ENCODE measurements at places on chromosomes 13 and 19.
A peak's percentile ranks its signal among the peaks of the same experiment; 100 is the strongest.

DNA sequence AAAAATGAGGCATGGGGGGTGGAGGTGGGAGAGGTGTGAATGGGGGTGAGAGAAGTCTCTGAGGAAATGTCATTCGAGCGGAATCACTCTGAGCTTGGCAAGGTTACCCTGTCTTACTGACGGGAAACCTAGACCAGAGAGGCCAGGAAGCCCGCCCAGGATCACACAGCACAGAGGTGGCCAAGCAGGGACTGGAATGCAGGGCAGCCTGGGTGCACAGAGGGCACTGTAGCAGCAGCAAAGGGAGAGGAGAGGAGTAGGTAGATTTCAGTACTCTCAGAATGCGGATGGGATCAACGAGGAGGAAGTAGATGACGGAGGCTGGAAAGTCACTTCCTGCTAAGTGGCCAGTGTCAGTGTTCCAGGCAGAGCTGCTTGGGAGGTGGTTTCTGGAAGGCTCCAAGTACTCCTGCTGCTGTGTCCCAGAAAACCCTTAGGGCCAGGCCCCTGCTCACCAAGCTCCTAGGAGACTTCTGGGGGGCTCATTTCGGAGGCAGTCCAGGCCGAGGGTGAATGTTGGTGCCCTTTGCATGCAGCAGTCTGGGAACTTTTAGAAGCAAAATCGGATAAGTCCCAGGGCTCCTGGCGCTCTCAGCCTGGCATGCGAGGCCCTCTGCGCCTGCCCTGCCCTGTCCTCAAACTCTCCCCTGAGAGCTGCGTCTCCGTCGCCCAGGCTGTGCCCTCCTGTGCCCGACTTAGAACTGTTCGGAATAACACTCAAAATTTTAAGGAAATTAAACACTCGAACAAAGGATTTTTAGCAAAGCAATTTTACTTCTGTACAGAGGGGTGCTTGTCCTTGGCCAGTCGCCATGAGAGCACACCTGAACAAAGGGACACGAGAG lies 33.5 kb downstream of the DNM2 start:
- H3K36me3 ChIP-seq, result no peaks in the 10 kb centered on the region
- DNase-seq, result no peak
- H3K4me3 ChIP-seq, result no peak overlapping the region
- no peaks in the 10 kb centered on the region for H3K27me3 ChIP-seq

DNA sequence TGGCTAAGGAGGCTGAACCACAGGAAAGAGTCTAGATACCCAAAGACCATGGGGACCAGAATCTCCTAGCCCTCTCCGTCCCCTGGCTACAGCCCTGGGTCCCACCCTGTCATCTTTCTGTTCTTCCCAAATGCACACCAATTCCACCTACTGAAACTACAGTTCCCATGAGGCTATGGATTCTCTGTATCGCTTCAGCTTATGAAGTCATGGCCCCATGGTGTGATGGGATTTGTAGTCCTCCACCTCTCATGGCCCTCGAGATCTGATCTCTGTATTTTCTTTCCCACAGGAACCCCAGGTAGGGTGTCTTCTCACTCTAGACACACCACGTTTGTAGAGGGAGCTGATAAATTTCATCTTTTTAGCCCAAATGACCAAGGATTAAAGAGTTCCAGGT lies 11.8 kb downstream of the PTPRH start:
- H3K27ac ChIP-seq, result no peak overlapping the region
- DNase-seq, result no peak
- H3K4me3 ChIP-seq, result no peak overlapping the region
- no peaks in the 10 kb centered on the region for H3K27me3 ChIP-seq

DNA sequence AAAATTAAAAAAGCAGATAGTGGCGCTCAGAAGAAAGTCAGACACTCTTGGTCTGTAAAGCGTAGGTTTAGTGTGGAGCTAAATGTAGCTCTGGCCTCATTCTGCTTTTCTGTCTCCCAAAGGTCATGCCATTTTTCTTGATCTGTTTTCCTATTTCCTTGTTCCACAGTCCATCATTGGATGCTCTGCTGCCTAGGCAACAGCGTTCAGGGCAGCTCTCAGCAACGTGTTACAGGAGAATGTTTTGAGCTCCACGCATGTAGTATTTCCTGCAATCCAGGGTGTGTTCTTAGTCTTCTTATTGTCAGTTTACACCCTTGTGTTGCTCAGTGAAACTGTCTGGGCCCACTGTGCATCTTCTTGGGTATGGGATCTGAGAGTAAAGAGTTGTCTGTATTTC lies 46.0 kb upstream of the PCDH8 start:
- no peak overlapping the region for H3K4me3 ChIP-seq
- no peaks in the 10 kb centered on the region for H3K36me3 ChIP-seq

- peaks cover under 1% of the 10 kb centered on the region for H3K36me3 ChIP-seq
- H3K27me3 ChIP-seq, result no peaks in the 10 kb centered on the region
- DNase-seq, result no peak
- peaks cover 5% of the 10 kb centered on the region for H3K4me1 ChIP-seq
- no peak overlapping the region for H3K27ac ChIP-seq
These were observed 116.2 kb downstream of the KLF12 start for GRCh38 chr13:74018062-74018431.

- H3K27ac ChIP-seq, result peak overlapping the region; percentile 39
- no peaks in the 10 kb centered on the region for H3K27me3 ChIP-seq
- H3K4me1 ChIP-seq, result peaks cover 19% of the 10 kb centered on the region
- peak; percentile 60 for DNase-seq
- H3K4me3 ChIP-seq, result no peak overlapping the region
These were observed 5.3 kb downstream of the DHPS start for GRCh38 chr19:12676384-12676792.

- H3K36me3 ChIP-seq, result no peaks in the 10 kb centered on the region
- no peaks in the 10 kb centered on the region for H3K27me3 ChIP-seq
- no peak for DNase-seq
- H3K4me3 ChIP-seq, result no peak overlapping the region
These were observed 23.5 kb downstream of the ACTN4 start for GRCh38 chr19:38670921-38671398.

- no peak overlapping the region for H3K27ac ChIP-seq
- peaks cover 7% of the 10 kb centered on the region for H3K4me1 ChIP-seq
- H3K27me3 ChIP-seq, result no peaks in the 10 kb centered on the region
- H3K36me3 ChIP-seq, result peaks cover 11% of the 10 kb centered on the region
- H3K4me3 ChIP-seq, result no peak overlapping the region
- no peak for DNase-seq
These were observed 17.4 kb upstream of the NDUFS7 start for GRCh38 chr19:1366296-1366695.

GRCh38 chr13:113129480-113129879 lies 6.9 kb downstream of the F10 start:
- DNase-seq, result no peak
- H3K27ac ChIP-seq, result no peak overlapping the region
- no peaks in the 10 kb centered on the region for H3K36me3 ChIP-seq
- H3K4me1 ChIP-seq, result peaks cover 2% of the 10 kb centered on the region

- H3K4me1 ChIP-seq, result peaks cover 5% of the 10 kb centered on the region
- H3K27ac ChIP-seq, result no peak overlapping the region
- H3K4me3 ChIP-seq, result no peak overlapping the region
- H3K36me3 ChIP-seq, result no peaks in the 10 kb centered on the region
- DNase-seq, result no peak
These were observed 9.8 kb downstream of the PROZ start for GRCh38 chr13:113168211-113168610.

GRCh38 chr13:67632590-67632989 lies 402.5 kb upstream of the PCDH9 start:
- no peaks in the 10 kb centered on the region for H3K27me3 ChIP-seq
- H3K4me3 ChIP-seq, result no peak overlapping the region
- H3K27ac ChIP-seq, result no peak overlapping the region
- H3K4me1 ChIP-seq, result no peaks in the 10 kb centered on the region

GRCh38 chr19:7104747-7105447 lies 35.4 kb downstream of the ZNF557 start:
- no peak overlapping the region for H3K27ac ChIP-seq
- no peak overlapping the region for H3K4me3 ChIP-seq
- no peaks in the 10 kb centered on the region for H3K27me3 ChIP-seq
- H3K4me1 ChIP-seq, result peaks cover 5% of the 10 kb centered on the region

- DNase-seq, result no peak
- H3K27me3 ChIP-seq, result no peaks in the 10 kb centered on the region
- H3K4me1 ChIP-seq, result no peaks in the 10 kb centered on the region
- H3K27ac ChIP-seq, result no peak overlapping the region
These were observed 294.6 kb downstream of the ITGBL1 start for GRCh38 chr13:101747039-101747438.

- H3K27me3 ChIP-seq, result no peaks in the 10 kb centered on the region
- no peak overlapping the region for H3K4me3 ChIP-seq
- peaks cover 7% of the 10 kb centered on the region for H3K36me3 ChIP-seq
- peak overlapping the region; percentile 60 for H3K27ac ChIP-seq
These were observed 40.2 kb downstream of the TSSK6 start for GRCh38 chr19:19475015-19475765.

DNA sequence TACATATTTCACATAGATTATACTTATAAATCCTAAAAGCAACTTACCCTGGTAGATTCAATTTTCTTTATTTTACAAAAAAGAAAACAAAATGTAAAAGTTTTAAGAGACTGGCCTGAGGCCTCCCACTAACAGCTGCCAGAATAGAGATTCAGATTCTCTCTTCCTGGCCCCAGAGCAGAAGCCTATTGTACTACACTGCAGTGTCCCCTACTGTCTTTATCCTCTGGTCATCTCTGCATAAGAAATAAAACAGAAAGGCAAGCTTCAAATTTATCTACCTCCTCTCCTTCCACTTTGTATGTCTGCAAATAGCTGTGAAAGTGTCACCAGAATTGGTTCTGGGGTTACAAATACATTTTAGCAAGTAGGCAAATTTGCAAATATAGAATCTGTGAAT lies 1004.1 kb upstream of the PCDH9 start:
- DNase-seq, result no peak
- no peak overlapping the region for H3K27ac ChIP-seq
- H3K4me1 ChIP-seq, result no peaks in the 10 kb centered on the region
- no peaks in the 10 kb centered on the region for H3K27me3 ChIP-seq
- no peak overlapping the region for H3K4me3 ChIP-seq
- H3K36me3 ChIP-seq, result no peaks in the 10 kb centered on the region

- H3K27ac ChIP-seq, result no peak overlapping the region
- no peaks in the 10 kb centered on the region for H3K36me3 ChIP-seq
- H3K4me3 ChIP-seq, result no peak overlapping the region
These were observed 560.8 kb upstream of the NBEA start for GRCh38 chr13:34381228-34381627.

- no peak overlapping the region for H3K27ac ChIP-seq
- H3K4me3 ChIP-seq, result no peak overlapping the region
- no peaks in the 10 kb centered on the region for H3K4me1 ChIP-seq
- H3K27me3 ChIP-seq, result no peaks in the 10 kb centered on the region
These were observed 68.6 kb downstream of the KCTD15 start for GRCh38 chr19:33865306-33865705.

DNA sequence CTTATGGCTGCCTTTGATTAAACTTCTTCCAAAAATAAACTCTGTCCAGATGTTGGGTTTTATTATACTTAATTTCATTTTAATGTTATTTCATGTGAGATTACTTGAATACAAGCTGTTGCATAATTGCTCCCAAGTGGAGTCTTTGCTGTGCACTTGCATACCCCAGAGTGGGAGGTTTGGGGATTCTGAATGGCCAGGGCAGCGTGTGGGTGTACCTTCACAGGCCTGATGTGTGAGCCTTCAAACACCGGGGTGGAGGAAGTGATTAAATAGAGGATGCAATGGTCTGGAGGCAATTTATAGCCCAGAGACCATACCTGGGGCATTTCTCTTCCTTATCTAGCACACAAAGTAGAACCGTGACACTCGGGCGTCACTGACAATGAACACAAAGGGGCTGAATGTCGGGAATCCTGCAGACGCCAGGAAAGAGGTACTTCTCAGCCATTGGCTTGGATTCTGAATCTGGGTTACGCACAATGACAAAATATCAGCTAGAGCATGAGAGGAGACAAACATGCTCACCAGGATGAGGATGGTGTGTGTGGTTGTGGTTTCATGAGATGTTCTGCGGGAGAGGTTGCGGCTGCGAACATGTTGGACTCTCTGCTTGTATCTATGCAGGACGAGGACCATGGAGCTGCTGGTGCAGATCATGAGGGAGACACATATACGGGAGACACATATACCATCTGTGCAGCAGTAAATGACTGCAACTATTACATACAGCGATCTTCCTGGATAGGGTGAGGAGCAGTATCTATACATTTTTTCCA lies 7.1 kb upstream of the LILRA5 start:
- no peaks in the 10 kb centered on the region for H3K27me3 ChIP-seq
- H3K27ac ChIP-seq, result no peak overlapping the region
- no peak overlapping the region for H3K4me3 ChIP-seq
- no peaks in the 10 kb centered on the region for H3K4me1 ChIP-seq
- no peak for DNase-seq

- no peaks in the 10 kb centered on the region for H3K36me3 ChIP-seq
- no peak overlapping the region for H3K4me3 ChIP-seq
- H3K27me3 ChIP-seq, result no peaks in the 10 kb centered on the region
- no peaks in the 10 kb centered on the region for H3K4me1 ChIP-seq
- H3K27ac ChIP-seq, result no peak overlapping the region
These were observed 31.9 kb upstream of the USPL1 start for GRCh38 chr13:30585748-30586262.

GRCh38 chr13:20955496-20955895 lies 53.0 kb upstream of the XPO4 start:
- H3K27ac ChIP-seq, result no peak overlapping the region
- no peaks in the 10 kb centered on the region for H3K4me1 ChIP-seq
- peaks cover 2% of the 10 kb centered on the region for H3K27me3 ChIP-seq
- H3K36me3 ChIP-seq, result no peaks in the 10 kb centered on the region
- H3K4me3 ChIP-seq, result no peak overlapping the region

- H3K4me1 ChIP-seq, result no peaks in the 10 kb centered on the region
- DNase-seq, result no peak
- H3K27ac ChIP-seq, result no peak overlapping the region
These were observed 118.2 kb downstream of the KLF5 start for GRCh38 chr13:73177017-73177416.

DNA sequence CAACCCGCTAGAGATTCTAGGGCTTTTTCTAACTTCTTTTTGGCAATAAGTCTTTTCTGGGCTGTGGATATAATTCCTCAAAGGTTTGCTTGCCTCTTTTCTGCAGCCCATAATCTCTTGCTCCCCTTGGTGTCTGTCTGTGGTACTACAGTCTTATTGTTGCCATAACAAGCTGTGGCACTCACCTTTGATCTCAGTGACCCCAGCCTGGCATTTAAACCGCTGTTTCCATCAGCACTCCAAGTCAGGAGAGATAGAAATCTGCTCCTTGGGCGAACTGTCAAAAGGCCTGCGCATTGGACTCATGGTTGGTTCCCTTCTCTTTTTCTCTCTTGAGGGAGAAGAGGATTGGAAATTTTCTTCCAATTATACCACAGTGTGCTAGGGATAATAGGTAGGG lies 14.5 kb upstream of the MPHOSPH8 start:
- no peaks in the 10 kb centered on the region for H3K4me1 ChIP-seq
- no peak overlapping the region for H3K27ac ChIP-seq

All from effector memory CD4-positive, alpha-beta T cell (primary cell).